ENCODE measurements at places on chromosomes 1 and 21. TPM values are rescaled to one million over a fixed set of nuclear protein-coding genes. Genes with fewer than 3 reads are reported as not detected.

- DNase-seq: peak; percentile 3
Measured at GRCh38 chr1:5856246-5856815, 135.9 kb downstream of the NPHP4 start.

Gene ADORA1
- 5.7 TPM for total RNA-seq

DNA sequence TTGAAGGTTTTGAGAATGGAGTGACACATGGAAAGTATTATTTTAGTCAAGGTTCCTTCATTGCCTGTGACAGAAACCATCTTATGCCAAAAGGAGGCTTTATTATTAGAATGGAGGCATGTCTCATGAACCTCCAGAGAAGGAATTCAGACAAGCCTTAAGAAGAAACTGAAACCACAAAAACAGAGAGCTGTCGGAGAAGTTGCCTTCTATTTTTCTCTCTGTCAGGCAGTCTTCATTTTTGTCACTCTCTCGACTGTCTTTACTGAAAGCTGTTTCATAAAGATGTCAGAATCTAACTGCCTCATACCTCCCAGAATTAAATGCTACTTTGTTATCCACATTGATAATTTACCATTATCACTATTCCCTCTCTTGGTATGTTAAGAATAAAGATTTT is 434.7 kb upstream of the ADGRL4 start:
- no peak for DNase-seq

DNA sequence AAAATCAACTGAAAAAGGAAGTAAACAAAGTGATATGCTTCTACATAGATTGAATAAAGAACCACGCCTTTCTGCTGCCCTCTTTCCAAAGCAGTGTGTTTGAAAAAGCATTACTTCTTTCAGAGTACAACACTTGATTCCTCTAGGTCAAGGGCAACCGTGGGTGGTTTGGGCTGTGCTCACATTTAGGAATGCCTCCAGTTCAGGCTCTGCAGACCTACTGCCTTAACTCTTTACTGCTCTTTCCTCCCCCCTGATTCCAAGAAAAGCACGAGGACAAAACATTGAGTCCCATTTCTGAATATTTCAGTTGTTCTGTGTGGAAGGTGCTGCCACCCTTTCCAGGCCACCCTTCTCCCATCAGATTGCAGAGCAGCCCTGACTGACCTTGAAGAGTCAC is 45.2 kb downstream of the ADAMTS1 start:
- no peak for DNase-seq

Gene OVAAL
- total RNA-seq: not detected

GRCh38 chr1:87044424-87044823 is 130.0 kb downstream of the HS2ST1 start:
- DNase-seq: no peak

GRCh38 chr1:200731654-200732332 is 6.9 kb upstream of the CAMSAP2 start:
- DNase-seq: no peak

- peak; percentile 43 for DNase-seq
Measured at GRCh38 chr21:26967062-26967913, at the start of gene ADAMTS5. TSS of gene ADAMTS5 (minus strand) at chr21:26967088. CDS start at chr21:26966391, 697 bp downstream.

GRCh38 chr1:63740432-63740831 is 33.4 kb upstream of the ROR1 start:
- no peak for DNase-seq

Gene C1orf21
- total RNA-seq: 15.1 TPM

DNA sequence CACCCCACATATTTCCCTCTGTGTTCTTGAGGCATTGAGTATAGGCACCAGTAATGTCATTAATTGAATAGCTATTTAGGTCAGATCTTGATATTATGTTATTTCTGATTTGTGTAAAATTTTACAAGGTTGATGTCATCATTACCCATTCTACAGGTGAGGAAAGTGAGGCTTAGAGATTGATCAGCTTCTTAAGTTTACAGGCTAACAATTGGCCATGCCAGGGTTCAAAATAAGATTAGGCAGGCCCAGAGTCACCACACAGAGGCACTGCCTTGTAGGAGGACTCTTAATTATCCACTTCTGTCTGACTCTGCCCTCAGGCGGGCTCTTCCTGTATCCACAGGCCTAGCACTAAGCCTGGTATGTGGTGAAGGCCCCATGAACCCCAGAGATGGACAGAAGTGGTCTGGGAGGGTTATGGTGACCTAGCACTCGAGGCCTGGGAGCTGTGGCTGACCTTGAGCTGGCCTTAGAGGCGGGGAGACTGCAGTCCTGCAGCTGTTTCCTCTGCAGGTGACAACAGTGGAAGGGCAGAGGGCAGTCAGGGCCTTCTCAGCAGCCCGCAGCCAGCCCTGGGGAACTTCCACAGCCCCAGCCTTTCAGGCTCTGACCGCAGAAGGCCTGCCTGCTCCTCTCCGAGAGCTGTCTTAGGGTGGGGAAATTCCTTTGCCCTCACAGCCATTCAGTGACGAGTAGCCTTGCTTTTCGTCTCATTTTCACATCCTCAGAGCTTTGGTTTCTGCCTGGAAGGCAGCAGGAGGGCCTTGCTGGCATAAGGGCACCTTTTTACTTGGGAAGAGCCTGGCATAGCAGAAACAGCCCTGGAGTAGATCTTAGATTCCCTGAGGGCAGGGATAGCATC is 12.2 kb downstream of the ZDHHC18 start:
- DNase-seq: no peak

DNA sequence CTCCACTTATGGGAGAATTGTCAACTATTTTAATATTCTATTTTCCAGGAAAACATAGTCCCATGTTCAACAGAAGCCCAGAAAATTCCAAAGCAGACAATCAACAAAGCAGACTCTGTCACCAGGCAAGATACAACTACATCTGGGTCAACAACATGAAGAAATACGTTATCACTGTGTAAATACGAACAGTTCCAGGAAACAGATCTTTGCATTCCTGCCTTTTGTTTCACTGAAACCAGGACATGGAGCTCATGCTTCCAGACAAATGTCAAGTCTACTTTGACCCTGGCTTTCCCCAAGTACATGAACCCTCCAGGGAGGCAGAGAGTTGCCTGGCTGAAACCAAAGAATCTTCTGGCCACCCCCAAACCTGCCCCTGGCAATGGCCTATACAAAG is 106.7 kb downstream of the SETD4 start:
- DNase-seq: peak; percentile 15

- no peak for DNase-seq
Measured at GRCh38 chr1:208747979-208748378, 503.8 kb upstream of the PLXNA2 start.

DNA sequence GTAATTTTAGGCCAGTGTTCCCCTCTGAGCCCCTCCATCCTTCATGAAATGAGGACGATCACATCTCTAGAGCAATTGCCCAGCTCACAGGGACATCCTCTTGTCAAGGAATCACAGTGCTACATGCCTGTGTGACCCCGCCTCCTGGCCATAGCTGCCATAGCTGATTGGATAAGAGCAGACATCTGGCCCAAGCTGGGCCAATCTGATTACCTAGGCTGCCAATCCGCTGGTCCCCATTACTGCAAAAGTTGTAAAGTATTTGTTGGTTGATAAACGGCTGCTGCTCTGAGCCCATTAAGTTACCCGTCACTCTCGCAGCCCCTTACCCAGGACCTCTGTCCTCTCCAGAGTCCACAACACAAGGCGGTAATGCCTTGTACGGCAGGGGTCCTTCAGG is 8.3 kb downstream of the NT5C1A start:
- no peak for DNase-seq

GRCh38 chr1:230646710-230647302 is 4.5 kb downstream of the COG2 start:
- DNase-seq: no peak

GRCh38 chr1:223076362-223076761 is 66.7 kb downstream of the TLR5 start:
- DNase-seq: no peak

Gene ZNF648
- total RNA-seq: not detected

GRCh38 chr1:29960876-29961275 is 724.6 kb downstream of the PTPRU start:
- no peak for DNase-seq

DNA sequence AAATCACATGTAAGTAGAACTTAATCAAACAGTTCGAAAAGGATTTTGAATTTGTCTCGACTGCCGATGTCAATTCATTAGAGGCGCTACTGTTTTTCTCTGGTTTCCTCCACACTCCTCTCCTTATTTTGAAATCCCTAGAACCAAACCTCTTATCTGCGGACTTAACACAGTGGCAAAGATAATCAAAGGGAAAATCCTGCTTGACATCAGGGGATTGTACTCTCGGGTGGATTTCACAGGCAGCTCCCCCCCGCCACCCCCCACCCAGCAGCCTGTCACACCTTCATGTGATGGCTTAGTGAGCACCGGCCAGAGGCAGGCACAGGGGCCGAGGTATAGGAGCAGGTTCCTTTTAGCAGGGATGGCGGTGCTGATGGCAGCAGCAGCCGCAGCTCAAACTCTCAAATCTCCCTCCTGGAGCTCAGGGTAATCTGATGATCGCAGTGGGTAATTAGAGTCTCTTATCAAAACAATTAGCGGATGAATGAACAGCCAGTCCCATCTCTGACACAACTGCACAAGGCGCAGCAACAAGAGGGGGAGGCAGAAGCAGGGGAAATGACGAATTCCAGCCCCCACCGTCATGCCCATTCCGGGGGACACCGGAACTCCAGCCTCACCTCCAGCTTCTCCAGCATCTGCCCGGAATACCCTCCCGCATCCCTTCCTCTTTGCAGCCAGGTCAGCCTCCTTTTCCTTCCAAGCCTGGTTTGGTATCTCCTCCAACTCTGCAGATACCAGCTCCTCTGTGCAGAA is 80.3 kb downstream of the SSBP3 start:
- no peak for DNase-seq

DNA sequence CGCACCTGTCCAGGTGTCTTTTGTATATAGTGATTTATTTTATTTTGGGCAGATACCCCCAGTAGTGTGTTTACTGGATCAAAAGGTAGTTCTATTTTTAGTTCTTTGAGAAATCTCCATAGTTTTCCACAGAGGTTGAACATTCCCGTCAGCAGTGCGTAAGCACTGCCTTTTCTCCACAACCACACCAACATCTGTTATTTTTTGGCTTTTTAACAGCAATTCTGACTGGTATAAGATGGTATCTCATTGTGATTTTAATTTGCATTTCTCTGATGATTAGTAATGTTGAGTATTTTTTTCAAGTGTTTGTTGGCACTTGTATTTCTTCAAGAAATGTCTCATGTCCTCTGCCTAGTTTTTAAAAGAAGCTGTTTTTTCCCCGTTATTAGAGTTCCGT is 39.2 kb downstream of the FOXJ3 start:
- DNase-seq: peak; percentile 42

Gene RGS13
- total RNA-seq: not detected

DNA sequence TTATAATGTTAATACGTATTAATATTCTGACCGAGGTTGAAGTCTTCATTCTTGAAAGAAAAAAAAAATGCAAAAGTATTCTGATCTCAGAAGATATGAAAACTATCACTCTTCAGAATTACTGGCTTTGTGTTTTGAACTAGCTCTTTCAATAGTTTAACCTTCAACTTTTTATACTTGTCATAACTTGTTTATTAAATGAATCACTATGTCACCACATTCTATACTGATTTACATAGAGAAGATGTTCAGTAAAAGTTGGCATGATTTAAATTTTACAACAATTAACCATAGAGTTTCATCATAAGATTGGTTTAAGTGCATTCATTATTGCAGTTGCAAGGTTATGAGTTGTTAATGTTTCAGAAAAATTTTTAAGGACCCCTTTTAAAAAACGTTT is 57.3 kb downstream of the HS2ST1 start:
- no peak for DNase-seq

Gene KLF17
- 0.09 TPM for total RNA-seq

DNA sequence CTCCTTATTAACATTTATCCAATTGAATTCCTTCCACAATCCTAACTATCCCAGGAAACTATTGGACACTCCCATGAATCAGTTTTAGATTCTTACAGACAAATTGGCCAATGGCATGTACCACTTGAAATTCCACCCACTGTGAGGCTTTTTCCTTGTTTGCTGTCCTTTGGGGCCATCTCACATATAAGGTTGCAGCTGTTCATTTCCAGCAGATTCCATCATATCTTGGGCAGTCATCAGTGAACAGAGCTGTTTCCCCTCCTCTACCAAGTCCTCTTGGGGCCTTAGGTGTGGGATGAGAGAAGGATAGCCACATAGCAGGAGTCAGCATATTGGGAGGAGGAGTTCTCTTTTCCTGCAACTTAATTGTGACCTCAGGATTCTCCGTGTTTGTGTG is 109.1 kb downstream of the HHAT start:
- DNase-seq: peak; percentile 22

GRCh38 chr21:44687671-44688070 is 5.7 kb upstream of the KRTAP12-1 start:
- no peak for DNase-seq

DNA sequence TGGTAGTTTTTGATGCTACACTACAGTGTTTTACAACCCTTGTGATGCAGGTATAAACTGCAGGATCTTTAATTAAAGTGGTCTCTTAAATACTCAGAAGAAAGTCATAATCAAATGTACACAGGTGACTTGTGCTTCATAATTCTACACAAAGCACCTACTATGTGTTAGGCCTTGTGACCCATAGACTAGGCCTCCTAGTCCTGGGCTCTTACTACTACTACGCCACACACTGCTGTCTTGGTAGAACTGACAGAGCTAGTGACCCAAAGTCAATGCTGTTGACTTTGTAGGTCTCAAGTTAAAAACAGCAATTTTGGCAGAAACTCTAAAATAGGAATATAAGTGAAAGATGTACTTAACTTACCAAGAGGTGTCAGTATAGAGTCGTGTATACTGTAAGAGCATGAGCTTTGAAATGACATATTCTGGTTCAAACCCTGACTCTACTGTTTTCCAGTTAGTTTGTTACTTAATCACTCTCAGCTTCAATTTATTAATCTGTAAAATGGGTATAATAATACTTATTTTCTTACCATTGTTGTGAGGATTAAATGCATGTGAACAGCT is 48.6 kb upstream of the LMO4 start:
- peak; percentile 14 for DNase-seq

DNA sequence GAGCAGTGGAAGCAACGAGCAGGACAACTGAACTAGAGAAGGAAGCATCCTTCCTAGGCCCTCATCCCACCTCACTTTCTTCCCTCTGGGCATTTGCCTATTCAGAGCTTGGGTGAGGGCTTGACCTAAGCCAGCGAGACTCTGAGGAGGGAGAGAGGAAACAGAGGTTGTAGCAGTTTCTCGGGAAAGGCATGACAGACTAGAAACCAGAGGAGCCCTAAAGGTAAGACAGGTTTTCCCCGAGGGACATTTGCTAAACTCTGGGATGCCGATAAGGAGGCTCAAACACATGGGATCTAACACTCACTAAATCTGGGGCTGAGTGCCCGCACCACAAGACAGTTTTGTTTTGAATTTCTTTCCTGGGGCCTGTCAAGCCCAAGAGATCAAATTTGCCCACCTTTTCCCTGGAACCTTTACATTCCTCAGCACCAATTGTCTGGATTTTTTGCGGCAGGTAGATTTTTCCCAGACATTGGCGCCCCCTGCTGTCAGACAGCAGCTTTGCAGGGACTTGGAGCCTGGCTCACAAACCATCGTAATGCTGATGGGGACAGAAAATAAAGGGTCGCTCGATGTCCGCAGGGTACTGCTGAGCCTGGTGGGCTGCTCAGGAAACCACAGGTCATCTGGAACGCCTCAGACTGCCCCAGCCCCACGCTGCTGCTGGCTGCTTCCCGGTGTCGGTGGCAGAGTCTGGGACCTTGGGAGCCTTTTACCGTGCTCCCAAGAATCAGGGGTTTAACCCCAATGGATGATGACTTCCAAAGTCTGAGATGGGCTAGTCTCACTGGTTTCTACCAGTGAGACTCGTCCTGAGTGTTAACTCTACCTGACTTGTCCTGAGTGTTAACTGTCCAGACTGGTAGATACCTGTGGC is 23.4 kb upstream of the TSPAN2 start:
- no peak for DNase-seq

- DNase-seq: no peak
Measured at GRCh38 chr1:203166192-203166940, 9.3 kb downstream of the MYBPH start.

Gene FOXJ3
- total RNA-seq: 39.8 TPM

GRCh38 chr1:194598098-194598497 is 1411.7 kb upstream of the B3GALT2 start:
- DNase-seq: no peak

Measured in astrocyte (in vitro differentiated cells and primary cell).